Activated T-helper 1 cell treated with anti-CD3 and anti-CD28 coated beads, Interleukin-2, amount 50 U/mL, for 16 hours (primary cell): ENCODE measurements at places on chromosomes 7 and 10.

DNA sequence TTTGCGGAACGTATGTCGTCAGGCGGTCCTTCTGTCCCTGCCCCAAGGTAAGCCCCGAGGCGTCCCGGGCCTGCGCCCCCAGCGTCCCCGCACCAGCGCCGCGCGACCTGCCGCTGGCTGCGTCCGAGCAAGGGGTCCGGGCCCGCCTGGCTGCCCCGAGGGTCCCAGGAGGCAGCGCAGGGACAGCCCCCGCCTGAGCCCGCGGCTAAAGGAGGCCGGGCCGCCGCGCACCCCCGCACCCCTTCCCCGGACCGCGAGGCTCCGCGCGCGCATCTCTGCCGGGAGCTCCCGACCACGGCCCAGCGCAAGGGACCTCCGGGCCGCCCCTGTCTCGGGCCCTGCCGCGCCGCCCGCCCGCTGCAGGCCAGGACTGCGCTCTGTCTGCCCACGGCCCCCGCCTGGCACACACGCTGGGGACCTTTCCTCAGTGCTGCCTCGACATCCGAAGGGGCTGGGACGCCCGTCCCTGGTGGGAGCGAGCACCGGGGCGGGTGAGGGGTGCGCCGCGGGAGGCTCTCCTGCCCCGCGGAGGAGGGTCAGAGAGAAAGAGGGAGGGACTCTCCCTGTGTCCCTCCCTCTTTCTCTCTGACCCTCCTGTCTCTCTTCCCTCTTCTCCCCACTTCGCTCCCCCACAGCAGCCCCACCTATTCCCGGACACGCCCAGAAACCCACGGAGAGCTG, 25.0 kb downstream of the SHH start:
- no peak for DNase-seq

- DNase-seq = no peak
These were observed 135.2 kb downstream of the DIP2C start for GRCh38 chr10:554182-554848.

DNA sequence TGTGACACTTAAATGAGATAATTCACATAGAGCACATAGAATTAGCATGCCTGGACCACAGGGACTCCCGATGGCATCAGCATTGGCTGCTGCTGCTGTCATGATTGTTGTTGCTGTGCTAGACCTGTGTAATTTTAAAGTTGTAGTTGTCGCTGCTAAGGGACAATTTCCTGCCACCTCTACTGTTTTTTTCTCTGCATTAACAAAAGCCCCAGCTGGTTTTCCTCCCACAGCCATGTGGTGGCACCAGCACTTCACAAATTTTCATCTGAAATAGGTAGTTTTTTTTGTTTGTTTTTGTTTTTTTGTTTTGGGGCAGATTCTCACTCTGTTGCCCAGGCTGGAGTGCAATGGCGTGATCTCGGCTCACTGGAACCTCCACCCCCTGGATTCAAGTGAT, 25.4 kb upstream of the PRXL2A start:
- peak; percentile 9 for DNase-seq

DNA sequence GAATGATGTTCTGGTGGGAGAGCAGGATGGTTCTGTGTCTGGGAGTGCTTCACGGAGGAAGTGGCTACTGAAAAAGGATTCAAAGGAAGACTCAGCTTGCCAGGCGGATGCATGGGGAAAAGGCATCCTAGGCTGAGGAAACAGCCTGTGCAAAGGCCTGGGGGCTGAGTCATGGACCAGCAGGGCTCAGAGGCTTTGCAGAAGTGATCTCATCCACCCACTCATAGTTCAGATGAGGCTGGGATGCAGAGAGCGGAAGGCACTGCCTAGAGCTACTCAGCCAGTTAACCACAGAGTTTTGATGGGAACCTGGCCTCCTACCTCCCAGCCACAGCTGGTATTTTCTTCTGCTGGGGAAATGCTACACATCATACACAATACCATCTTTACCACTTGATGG, 15.8 kb upstream of the ADAMTS14 start:
- DNase-seq = no peak

- DNase-seq = no peak
These were observed 26.8 kb downstream of the PRPF18 start for GRCh38 chr10:13613519-13613918.

- DNase-seq = no peak
These were observed 481.4 kb downstream of the TYW1 start for GRCh38 chr7:67478066-67478465.

- no peak for DNase-seq
These were observed 240.5 kb downstream of the BBS9 start for GRCh38 chr7:33369888-33370287.

DNA sequence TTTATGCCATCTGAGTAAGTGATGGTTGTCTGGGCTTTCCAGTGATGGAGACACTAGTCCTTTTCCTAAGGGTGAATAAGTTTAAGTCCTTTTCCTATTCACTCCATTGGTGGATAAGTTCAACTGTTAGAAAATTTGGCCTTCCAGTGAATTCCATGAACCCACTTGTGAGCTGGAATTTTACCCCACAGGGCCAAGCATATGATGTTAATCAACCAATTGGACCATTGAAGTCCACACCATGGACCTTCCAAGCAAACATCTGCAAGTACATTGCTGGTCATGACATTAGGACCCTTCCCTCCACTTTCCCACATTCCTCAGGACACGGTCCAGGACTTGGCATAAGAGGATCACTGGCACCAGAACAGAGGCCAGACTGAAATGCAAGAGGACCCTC, 381.4 kb downstream of the RPS24 start:
- no peak for DNase-seq

DNA sequence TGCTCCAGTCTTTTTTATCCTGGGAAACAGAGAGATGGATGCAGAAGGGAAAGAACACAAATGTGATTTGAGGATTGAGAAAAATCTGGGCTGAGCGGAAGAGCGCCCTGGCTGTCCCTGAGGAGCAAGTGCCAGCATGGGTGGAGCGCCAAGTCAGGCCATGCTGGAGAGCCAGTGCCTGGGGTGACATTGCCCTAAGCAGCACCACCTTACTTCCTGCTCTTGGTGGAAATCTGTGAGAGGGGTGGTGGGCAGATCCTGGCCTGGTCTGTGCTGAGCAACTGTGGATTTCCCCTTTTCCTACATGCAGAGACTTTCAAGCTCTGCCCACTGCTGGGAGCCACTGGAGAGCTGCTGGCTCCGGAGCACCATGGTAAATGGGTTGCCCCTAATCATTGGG, 36.9 kb downstream of the DDIT4 start:
- DNase-seq = no peak

GRCh38 chr10:69180525-69181204, 631 bp downstream of the SUPV3L1 start:
- DNase-seq = no peak

- peak; percentile 2 for DNase-seq
These were observed 84.8 kb downstream of the FOXL3 start for GRCh38 chr7:374706-375311.
